ENCODE measurements at places on chromosomes 3 and 15.

- DNase-seq: no peak
Observed at GRCh38 chr3:134199240-134199639, 51.4 kb downstream of the RYK start.

GRCh38 chr15:34693053-34693744 lies 61.6 kb downstream of the GJD2 start:
- DNase-seq: no peak

DNA sequence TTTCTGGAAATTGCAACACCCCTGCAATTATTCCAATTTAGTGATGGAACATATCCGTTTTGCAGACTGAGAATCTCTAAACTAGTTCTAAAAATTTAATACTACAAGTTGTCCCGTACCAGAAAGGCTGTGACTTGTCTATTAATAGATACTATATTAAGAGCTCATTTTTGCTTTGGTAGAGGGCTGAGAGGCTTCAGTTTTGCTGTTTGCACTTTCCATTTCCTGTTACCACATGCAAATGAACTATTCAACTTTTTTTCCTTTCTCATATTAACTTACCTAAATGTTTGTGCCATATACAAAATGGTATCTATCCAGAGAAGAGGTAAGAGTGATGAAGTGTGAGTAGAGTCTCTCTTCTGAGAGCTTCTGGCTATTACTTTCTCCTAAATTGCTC lies 101.5 kb upstream of the CRBN start:
- no peak for DNase-seq

- no peak for DNase-seq
Observed at GRCh38 chr3:42961633-42962032, 17.5 kb upstream of the GASK1A start.
